ENCODE measurements at places on chromosomes 6 and 20. TPM values are rescaled to one million over a fixed set of nuclear protein-coding genes. Genes with fewer than 3 reads are reported as not detected.

GRCh38 chr6:127877231-127877630 lies 23.6 kb downstream of the THEMIS start:
- no peaks in the 10 kb centered on the region for H3K27me3 ChIP-seq
- no peak for DNase-seq
- peaks cover 47% of the 10 kb centered on the region for H3K4me1 ChIP-seq
- peak overlapping the region; percentile 9 for H3K27ac ChIP-seq
- H3K36me3 ChIP-seq, result peaks cover 32% of the 10 kb centered on the region

- peaks cover 5% of the 10 kb centered on the region for H3K27me3 ChIP-seq
- H3K36me3 ChIP-seq, result no peaks in the 10 kb centered on the region
- H3K27ac ChIP-seq, result no peak overlapping the region
- no peak overlapping the region for H3K4me3 ChIP-seq
These were observed 36.3 kb upstream of the SULF2 start for GRCh38 chr20:47821481-47822100.

DNA sequence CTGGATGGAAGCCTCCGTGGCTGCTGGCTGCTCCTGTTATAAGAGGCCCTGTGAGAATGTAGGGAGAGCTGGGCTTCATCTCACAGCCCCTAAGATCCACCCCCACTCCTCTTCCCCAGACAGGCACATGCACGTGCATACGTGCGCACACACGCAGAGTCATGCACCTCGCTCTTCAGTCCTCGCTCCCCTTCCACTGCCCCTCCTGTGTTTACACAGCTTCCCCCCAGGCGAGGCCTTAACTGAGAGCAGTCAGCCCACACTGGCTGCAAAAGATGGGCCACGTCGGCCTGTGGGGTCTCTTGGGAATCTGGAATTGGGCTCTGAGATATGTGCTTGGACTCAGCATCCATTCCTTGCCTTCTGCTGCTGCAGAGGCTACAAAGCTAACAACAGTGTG lies 35.2 kb upstream of the MLN start:
- DNase-seq, result no peak
- peaks cover 20% of the 10 kb centered on the region for H3K4me1 ChIP-seq
- no peak overlapping the region for H3K4me3 ChIP-seq
- no peak overlapping the region for H3K27ac ChIP-seq
- no peaks in the 10 kb centered on the region for H3K36me3 ChIP-seq

Gene B3GALT4
- 5.6 TPM for total RNA-seq

DNA sequence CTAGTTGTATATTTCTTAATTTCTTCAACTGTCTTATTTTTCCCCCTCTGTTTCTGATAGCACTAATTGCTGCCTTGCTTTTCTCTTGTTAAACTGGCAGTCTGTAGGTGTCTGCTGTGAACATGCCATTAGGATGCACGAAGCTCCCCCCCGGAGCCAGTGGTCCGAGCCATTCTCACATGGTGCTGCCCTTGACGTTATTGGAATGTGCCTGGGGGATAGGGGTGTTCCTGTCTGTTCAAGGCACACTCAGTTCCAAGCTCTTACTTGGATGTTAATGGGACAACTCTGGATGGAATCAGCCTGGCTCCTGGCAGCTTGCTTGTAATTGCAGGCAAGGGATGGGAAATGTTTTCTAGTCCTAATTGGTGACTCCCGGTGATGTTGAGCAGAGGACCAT lies 68.4 kb downstream of the RREB1 start:
- H3K4me1 ChIP-seq, result no peaks in the 10 kb centered on the region
- no peak overlapping the region for H3K4me3 ChIP-seq
- no peak for DNase-seq
- H3K27ac ChIP-seq, result no peak overlapping the region
- H3K36me3 ChIP-seq, result peaks cover 16% of the 10 kb centered on the region
- H3K27me3 ChIP-seq, result no peaks in the 10 kb centered on the region

DNA sequence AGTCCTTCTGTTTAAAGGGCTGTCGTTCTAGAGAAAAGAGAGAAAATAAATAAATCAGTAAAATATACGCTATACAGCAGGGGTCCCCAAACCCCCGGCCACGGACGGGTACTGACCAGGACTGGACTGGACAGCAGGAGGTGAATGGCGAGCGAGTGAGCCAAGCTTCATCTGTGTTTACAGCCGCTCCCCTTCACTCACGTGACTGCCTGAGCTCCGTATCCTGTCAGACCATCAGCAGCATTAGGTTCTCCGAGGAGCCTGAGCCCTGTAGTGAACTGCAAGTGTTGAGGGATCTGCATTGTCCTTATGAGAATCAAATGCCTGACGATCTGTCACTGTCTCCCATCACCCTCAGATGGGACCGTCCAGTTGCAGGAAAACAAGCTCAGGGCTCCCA lies 76.5 kb downstream of the ZNF217 start:
- H3K27ac ChIP-seq, result no peak overlapping the region
- DNase-seq, result no peak
- H3K36me3 ChIP-seq, result no peaks in the 10 kb centered on the region
- H3K4me3 ChIP-seq, result no peak overlapping the region
- H3K4me1 ChIP-seq, result no peaks in the 10 kb centered on the region

DNA sequence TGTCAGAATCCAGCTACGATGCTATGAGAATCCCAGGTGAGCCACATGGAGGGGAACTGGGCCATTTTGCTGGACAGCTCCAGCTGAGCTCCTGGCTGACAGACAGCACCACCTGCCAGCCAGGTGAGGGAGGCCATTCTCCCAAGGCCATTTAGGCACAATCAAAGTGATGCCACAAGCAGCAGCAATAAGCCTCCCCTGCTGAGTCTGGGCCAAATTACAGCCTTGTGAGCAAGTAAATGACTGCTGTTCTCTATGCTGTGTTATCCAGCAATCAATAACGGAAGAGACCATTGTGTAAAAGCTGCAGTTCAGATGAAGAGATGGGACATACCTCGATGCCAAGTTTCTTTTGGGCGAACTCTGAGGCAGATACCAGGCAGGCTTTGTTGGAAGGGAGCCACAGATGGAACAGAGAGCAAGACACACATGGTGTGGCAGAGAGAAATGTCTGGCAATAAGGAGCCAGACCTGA lies 14.0 kb upstream of the SCGN start:
- no peak for DNase-seq
- no peaks in the 10 kb centered on the region for H3K4me1 ChIP-seq
- H3K4me3 ChIP-seq, result no peak overlapping the region

Gene UBE2C
- total RNA-seq, result 118 TPM

DNA sequence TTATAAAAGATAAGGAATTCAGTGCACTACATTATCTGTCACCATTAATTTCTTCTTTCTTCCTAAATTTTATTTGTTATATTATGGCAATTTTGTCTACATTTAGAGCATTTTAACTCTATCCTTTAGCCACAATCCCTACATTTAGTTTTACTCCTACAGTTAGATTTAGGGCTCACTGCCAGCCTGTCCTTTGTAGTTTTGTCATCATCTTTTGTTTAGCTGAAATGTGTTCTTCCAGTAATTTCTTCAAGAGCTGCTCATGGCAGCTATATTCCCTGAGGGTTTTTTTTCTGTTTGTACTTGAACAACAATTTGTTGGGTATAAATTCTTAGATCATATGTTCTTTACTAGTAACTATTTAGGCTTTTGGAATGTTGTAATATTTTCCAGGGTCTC lies 72.7 kb upstream of the B3GAT2 start:
- no peaks in the 10 kb centered on the region for H3K4me1 ChIP-seq
- no peak overlapping the region for H3K4me3 ChIP-seq
- H3K27me3 ChIP-seq, result peaks cover 4% of the 10 kb centered on the region
- no peak overlapping the region for H3K27ac ChIP-seq

- H3K4me3 ChIP-seq, result no peak overlapping the region
- H3K27me3 ChIP-seq, result peaks cover 3% of the 10 kb centered on the region
- DNase-seq, result no peak
- H3K27ac ChIP-seq, result no peak overlapping the region
- no peaks in the 10 kb centered on the region for H3K4me1 ChIP-seq
- no peaks in the 10 kb centered on the region for H3K36me3 ChIP-seq
These were observed 23.8 kb downstream of the SLC22A23 start for GRCh38 chr6:3433005-3433404.

DNA sequence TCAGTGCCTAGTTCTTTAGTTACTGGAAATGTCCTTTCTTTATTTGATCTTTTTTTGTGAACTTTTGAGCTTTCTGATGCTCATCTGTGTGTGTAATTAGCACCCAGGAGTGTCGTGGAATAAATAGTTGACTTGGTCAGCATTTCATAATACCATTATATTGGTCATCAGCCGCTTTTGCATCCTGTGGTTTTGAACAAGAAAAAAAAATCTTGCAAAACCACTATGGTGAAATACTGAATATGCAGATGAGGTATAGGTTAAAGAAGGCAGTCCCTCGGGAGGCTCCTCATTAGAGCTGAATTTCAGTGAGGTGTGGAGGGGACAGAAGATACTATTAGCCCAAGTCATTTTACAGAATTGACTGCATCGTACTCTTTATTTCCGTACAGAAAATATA lies 90.1 kb downstream of the FOXO3 start:
- H3K36me3 ChIP-seq, result no peaks in the 10 kb centered on the region
- no peaks in the 10 kb centered on the region for H3K27me3 ChIP-seq
- DNase-seq, result no peak
- H3K27ac ChIP-seq, result no peak overlapping the region
- no peak overlapping the region for H3K4me3 ChIP-seq

DNA sequence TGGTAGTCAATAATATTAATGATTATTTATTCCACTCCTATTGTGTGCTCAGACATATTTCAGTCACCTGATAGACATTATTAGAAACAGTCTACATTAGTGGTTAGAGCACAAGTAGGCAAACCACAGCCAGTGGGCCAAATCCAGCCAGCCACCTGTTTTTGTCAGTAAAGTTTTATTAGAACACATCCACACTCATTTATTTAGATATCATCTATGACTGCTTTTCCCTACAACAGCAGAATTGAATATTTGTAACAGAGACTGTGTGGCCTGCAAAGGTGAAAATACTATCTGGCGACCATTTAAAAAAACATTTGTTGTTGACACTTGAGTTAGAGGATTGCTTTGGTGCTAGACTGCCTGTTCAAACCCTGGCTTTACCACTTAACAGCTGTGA lies 220.0 kb upstream of the ZFP64 start:
- no peaks in the 10 kb centered on the region for H3K27me3 ChIP-seq
- H3K27ac ChIP-seq, result no peak overlapping the region
- no peak overlapping the region for H3K4me3 ChIP-seq
- peaks cover 29% of the 10 kb centered on the region for H3K4me1 ChIP-seq

GRCh38 chr6:34836451-34836850 lies 44.6 kb downstream of the BLTP3A start:
- H3K4me3 ChIP-seq, result no peak overlapping the region
- H3K4me1 ChIP-seq, result peaks cover 10% of the 10 kb centered on the region
- H3K36me3 ChIP-seq, result peaks cover 22% of the 10 kb centered on the region
- no peaks in the 10 kb centered on the region for H3K27me3 ChIP-seq
- H3K27ac ChIP-seq, result no peak overlapping the region
- DNase-seq, result no peak

Gene TMEM217
- total RNA-seq, result 9.9 TPM

DNA sequence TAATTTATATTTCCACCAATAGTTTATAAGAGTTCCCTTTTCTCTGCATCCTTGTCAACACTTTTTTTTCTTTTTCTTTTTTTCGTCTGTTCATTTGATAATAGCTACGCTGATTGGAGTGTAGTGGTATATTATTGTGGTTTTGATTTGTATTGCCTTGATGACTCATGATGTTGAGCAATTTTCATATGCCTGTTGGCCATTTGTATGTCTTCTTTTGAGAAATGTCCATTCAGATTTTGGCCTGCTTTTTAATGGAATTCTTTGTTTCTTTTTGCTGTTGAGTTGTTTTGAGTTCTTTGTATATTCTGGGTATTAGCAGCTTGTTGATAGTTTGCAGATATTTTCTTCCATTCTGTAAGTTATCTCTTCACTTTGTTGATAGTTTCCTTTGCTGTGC lies 773.4 kb downstream of the KIF16B start:
- no peak overlapping the region for H3K27ac ChIP-seq
- H3K27me3 ChIP-seq, result no peaks in the 10 kb centered on the region
- H3K4me3 ChIP-seq, result no peak overlapping the region
- H3K4me1 ChIP-seq, result no peaks in the 10 kb centered on the region

GRCh38 chr6:11631008-11631407 lies 93.5 kb downstream of the TMEM170B start:
- H3K27ac ChIP-seq, result no peak overlapping the region
- H3K4me1 ChIP-seq, result no peaks in the 10 kb centered on the region
- no peaks in the 10 kb centered on the region for H3K27me3 ChIP-seq
- H3K36me3 ChIP-seq, result no peaks in the 10 kb centered on the region
- DNase-seq, result no peak
- H3K4me3 ChIP-seq, result no peak overlapping the region

DNA sequence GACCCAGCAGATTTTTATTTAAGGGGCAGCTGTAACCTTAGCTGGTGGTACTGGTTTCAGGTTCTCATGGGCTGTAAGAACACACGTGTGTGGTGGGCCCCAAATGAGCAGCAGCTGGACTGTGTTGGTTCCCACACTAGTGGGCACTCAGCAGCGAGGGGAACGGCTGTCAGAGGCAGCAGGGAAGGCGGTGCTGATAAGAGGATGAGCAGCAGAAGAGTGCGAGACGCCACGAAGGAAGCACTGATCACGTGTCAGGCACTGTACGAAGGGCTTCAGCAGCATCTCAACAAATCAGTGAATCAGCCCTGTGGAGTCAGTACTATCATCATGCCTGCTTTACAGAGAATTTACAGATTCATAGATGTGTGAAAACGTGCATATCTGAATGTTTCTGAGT lies 41.0 kb upstream of the EMILIN3 start:
- no peaks in the 10 kb centered on the region for H3K27me3 ChIP-seq
- peaks cover 24% of the 10 kb centered on the region for H3K36me3 ChIP-seq
- DNase-seq, result no peak
- no peak overlapping the region for H3K4me3 ChIP-seq

- no peak overlapping the region for H3K27ac ChIP-seq
- H3K4me3 ChIP-seq, result no peak overlapping the region
- H3K27me3 ChIP-seq, result peaks cover 8% of the 10 kb centered on the region
- DNase-seq, result no peak
- no peaks in the 10 kb centered on the region for H3K36me3 ChIP-seq
- H3K4me1 ChIP-seq, result no peaks in the 10 kb centered on the region
These were observed 117.8 kb downstream of the LRFN2 start for GRCh38 chr6:40469323-40469722.

Gene ANKRD66
- not detected for total RNA-seq

GRCh38 chr20:4471221-4471620 lies 250.5 kb upstream of the PRND start:
- H3K27ac ChIP-seq, result no peak overlapping the region
- DNase-seq, result no peak
- peaks cover 10% of the 10 kb centered on the region for H3K27me3 ChIP-seq
- no peaks in the 10 kb centered on the region for H3K4me1 ChIP-seq

GRCh38 chr6:149317644-149318571 lies at the start of gene TAB2:
TSS of gene TAB2 (plus strand) at chr6:149317712. CDS start at chr6:149369998, 52,286 bp downstream.
- H3K36me3 ChIP-seq, result peaks cover 35% of the 10 kb centered on the region
- H3K4me3 ChIP-seq, result peak within 1 kb of the TSS; percentile 91
- peak; percentile 73 for DNase-seq
- no peaks in the 10 kb centered on the region for H3K27me3 ChIP-seq
- peaks cover 48% of the 10 kb centered on the region for H3K4me1 ChIP-seq

Gene RIPPLY2
- not detected for total RNA-seq

- no peak overlapping the region for H3K27ac ChIP-seq
- DNase-seq, result no peak
- H3K36me3 ChIP-seq, result no peaks in the 10 kb centered on the region
- H3K27me3 ChIP-seq, result peaks cover 4% of the 10 kb centered on the region
These were observed 284.9 kb upstream of the ECI2 start for GRCh38 chr6:4420160-4420865.

GRCh38 chr6:37074053-37074827 lies 68.8 kb downstream of the FGD2 start:
- H3K27ac ChIP-seq, result no peak overlapping the region
- no peak for DNase-seq
- no peaks in the 10 kb centered on the region for H3K36me3 ChIP-seq
- no peak overlapping the region for H3K4me3 ChIP-seq
- H3K4me1 ChIP-seq, result peaks cover 32% of the 10 kb centered on the region
